ENCODE measurements at places on chromosomes 12 and 14.

GRCh38 chr14:36944307-36945010 is 227.9 kb downstream of the SLC25A21 start:
- no peak for DNase-seq

DNA sequence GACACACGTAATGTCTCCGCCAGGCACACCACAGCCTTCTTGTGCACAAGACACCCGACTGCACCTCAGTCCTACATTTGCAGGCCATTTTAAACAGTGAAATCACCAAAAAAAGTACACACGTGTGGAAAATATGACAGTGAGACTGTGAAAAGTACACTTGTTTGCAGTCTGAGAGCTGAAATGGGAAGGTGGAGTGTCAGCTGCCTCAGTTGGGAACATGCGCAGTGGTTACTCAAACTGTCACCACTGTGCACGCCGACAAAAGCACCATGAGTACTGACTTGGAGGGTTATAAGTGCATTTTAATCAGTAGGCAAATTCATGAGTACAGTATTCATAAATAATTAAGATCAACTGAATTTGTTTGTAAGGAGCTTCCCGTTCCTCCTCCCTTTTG is 15.8 kb downstream of the VPS33A start:
- DNase-seq: no peak

- DNase-seq: no peak
Measured at GRCh38 chr14:95609398-95609990, 74.6 kb downstream of the GLRX5 start.

- DNase-seq: no peak
Measured at GRCh38 chr12:97223419-97223818, 239.2 kb upstream of the RMST start.

DNA sequence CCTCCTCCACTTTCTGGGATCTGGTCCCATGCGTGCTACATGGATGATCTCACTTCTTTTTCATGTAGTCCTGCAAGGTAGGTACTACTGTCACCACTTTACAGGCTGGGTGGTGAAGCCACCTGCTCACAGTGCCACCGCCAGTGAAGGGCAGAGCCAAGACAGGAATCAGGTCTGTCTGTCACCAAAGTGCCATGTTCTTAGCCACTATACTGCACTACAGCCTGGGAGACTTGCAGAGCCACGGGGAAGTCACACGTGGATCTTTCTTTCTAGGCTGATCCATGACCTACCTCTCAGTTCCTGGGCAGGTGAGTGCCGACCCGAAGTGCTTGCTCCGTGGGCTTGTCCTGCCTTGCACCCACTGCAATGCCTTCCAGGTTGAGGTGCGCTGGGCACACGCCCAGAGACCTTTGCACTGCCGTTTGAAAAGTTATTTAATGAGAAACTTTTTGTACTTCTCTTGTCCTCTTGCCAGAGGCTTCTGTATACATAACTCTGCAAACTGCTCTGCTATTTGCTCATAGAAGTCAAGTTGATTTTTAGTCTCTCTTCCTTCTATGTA is 19.7 kb upstream of the CLMN start:
- no peak for DNase-seq

DNA sequence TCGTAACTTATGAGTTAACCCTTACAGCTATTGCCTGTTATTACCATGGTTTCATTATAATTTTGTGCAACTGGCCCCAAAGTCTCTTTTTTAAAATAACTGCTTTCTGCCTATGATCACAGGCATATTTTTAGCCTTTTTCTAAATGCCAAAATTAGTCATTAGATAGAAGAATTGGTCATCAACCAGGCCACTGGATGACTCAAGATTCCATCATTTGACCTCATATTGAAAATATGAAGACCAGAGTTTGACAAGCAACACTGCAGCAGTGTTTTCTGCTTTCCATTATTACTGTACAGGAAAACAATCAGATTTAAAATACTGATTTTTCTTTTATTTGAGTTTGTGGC is 54.7 kb upstream of the OTOGL start:
- DNase-seq: no peak

GRCh38 chr14:81277096-81277495 is 56.3 kb upstream of the GTF2A1 start:
- DNase-seq: no peak

- no peak for DNase-seq
Measured at GRCh38 chr12:21921436-21921835, 19.8 kb downstream of the ABCC9 start.

DNA sequence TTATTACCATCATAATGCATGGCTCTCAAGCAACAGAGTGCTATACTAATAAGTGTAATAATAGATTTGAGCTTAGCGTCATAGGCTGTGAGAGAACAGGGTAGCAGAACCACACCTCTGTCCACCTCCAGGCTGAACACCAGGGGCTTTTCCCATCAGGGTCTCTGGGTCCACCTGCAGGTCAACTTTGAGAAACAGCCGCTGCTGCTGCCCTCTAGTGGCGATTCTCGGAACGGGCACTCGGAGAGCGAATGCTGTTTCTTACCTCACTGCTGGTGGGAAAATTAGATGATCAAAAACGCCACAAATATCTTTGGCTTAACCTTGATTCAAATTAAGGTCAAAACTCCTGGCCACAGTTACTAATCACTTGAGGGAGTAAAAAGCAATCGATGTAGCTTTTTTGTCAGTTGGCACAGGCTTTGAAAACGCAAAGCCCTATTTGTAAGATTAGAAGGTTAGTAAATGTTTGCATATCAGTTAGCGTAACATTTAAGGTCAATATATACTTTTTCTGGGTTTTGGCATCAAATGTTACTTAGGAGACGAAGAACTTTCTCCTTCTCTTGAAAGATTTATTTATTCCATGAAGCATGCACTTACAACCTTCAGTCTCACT is 127.9 kb upstream of the TMEM132D start:
- DNase-seq: no peak

DNA sequence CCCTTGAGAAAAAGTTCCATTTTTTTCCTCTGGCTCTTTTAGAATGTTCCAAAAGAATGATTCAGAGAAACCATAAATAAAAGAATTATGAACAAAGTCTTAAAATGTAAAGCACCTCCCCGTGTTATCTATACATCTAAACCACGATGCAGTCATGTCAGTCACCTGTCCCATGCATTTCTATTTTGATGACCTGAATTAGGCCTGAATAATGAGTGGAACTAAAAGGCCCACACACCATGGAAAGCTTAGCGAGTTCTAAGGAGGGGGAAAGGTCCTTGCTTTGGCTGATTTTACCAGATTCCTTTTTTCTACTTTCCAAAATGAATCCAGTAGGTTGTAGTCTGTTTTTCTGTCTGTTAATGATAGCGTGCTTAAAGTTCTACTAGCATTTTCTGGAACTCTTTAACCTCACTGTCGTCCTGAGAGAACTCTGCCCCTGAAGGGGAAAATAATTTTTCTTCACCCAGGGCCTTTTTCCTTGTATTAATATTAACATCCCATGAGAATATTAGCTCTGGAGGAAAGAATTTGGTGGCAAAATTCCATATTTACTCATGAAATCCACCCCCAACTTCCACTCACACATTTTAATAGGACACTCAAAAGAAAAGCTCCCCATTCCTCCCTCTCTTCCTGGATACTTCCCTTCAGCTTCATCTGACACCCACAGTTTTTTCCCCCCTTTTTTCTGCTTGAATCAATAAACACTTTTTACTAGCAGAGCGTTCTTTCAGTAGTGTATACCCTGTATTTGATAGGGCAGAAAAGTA is 266.3 kb upstream of the DIO2 start:
- no peak for DNase-seq

DNA sequence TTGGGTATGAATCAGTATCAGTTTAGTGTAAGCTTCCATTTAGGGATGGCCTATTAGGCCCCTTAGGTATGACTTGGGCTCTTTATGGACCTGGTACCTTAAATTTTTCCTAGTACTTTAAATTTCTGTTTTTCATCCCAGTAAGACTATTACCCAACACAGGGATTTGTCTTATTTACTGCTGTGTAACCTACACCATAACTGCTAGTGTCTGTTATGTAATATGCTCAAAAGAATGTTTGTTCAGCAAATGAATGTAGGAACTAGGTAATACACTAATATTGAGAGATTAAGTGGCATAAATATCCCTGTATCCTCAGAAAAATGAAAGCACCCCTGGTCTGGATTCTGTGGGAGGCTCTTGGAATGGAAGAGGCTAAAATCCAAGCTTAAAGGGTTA is 63.7 kb upstream of the YARS2 start:
- no peak for DNase-seq

- no peak for DNase-seq
Measured at GRCh38 chr14:76465664-76466063, 89.7 kb downstream of the ESRRB start.

GRCh38 chr14:77037938-77038568 is 9.5 kb upstream of the IRF2BPL start:
- no peak for DNase-seq

- no peak for DNase-seq
Measured at GRCh38 chr12:1811948-1812291, 8.4 kb upstream of the LRTM2 start.

DNA sequence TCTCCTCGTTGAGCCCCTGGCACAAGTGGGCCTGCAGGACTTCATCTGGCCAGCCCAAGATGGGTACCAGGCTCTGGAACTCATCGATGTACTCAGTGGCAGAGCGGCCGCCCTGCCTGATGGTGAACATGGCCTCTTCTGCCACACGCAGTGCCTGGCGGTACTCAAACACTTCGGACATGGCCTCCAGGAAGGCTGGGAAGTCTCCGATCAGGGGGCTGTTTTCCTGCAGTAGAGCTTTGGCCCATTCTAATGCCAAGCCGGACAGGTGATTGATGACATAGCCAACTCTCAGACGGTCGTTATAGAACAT is 19.8 kb downstream of the RTL1 start:
- DNase-seq: no peak

- no peak for DNase-seq
Measured at GRCh38 chr12:67474934-67475620, 173.5 kb upstream of the DYRK2 start.

- DNase-seq: no peak
Measured at GRCh38 chr12:55933169-55933798, 2.3 kb downstream of the DGKA start.

GRCh38 chr14:97306760-97307246 is 509.6 kb downstream of the VRK1 start:
- DNase-seq: no peak

- no peak for DNase-seq
Measured at GRCh38 chr12:29316752-29317151, 64.2 kb downstream of the ERGIC2 start.

- DNase-seq: no peak
Measured at GRCh38 chr12:12171991-12172511, 94.8 kb downstream of the LRP6 start.

GRCh38 chr14:73249564-73250316 is 12.4 kb downstream of the PAPLN start:
- DNase-seq: no peak

DNA sequence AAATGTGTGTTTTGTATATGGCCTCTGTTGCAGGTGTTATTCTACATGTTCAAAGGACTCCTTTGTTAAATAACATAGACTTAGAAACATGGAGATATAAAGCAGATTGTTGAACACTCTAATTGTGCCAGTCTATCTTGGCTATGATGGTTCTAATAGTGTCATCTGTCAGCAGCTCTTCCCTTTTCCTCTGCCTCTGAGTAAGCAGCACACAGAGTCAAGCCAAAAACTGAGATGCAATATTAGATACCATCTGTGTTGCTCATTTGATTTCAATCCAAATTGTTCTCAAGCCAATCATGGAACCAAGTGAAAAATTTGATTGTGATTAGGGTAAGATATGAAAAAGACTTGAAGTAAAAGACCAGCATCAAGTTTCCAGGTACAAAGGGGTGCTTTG is 871.1 kb upstream of the MGAT4C start:
- DNase-seq: no peak

GRCh38 chr12:21485998-21486397 is 15.4 kb downstream of the RECQL start:
- DNase-seq: no peak

DNA sequence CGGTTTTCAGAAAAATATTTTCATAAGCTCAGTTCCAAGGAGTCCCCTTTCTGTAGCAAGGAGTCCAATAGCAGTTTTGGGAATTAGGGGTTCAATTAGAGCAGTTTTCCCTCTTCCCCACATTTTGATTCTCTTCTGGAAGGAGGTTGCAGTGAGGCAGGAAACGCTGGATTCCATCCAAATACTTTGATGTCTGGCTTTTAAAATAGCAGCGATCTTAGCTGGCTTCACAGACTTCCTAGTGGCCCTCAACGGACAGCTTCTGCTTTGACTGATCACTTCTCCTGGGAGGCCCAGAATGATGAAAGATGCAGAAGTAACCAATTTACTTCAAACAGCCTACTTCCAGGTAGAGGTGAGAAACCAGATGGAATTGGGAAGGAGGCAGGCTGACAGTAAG is 63.1 kb downstream of the C12orf75 start:
- DNase-seq: no peak

DNA sequence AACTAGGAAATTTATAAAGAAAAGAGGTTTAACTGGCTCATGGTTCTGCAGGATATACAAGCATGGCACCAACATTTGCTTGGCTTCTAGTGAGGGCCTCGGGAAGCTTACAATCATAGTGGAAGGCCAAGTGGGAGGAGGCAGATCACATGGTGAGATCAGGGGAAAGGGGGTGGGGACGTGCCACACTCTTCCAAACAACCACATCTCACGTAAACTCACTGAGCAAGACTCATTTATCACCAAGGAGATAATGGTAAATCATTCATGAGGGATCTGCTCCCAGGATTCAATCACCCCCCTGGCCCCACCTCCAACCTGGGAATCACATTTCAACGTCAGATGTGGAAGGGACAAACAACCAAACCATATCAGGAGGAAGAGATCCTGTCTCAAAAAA is 35.8 kb downstream of the NUMB start:
- no peak for DNase-seq

GRCh38 chr14:78710963-78711362 is 540.8 kb downstream of the NRXN3 start:
- no peak for DNase-seq

DNA sequence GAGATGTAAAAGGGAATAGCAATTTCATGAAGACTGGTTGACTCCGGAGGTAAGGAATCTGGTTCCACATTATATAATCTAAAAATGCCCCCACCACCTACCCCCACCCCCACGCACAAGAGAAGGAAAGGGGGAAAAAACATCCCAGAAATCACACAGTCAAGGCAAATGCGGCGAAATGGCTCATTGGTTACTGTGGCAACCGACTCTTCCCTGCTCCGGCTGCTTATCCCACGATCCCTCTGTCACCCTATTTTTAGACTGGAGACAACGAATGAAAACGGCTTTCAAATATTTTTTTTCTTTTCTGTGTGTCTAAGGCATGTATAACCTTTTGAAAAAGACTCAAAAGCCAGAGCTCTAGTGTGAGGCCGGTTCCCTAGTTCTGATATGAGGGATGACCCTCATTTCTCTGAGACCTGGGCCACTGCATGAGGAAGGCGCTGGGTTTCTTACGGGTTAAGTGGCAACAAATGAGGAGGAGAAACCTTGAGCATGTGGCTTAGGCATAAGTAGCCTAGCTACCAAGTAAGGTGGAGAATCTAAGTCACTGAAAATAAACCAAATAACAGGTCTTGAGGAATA is 148.3 kb upstream of the GRIN2B start:
- DNase-seq: no peak

GRCh38 chr14:96268431-96269358 is 12.7 kb downstream of the BDKRB1 start:
- DNase-seq: no peak
